ENCODE measurements at places on chromosomes 13 and 19.

DNA sequence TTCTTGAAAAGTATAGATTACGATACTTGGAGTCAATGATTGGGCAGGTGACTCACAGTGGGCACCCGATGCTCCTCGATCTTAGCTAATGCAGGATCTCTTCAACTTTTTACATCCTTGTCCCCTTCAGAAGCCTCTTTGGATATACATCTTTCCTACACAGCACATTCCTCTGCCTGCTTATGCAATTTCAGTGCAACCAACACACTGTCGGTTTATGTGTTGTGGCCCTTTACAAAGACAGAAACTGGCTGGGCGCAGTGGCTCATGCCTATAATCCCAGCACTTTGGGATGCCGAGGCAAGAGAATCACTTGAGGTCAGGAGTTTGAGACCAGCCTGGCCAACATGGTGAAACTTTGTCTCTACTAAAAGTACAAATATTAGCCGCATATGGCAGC is 2.6 kb downstream of the GPR42 start:
- no peak for DNase-seq

GRCh38 chr19:47483200-47483599 is 819 bp downstream of the KPTN start:
- no peak for DNase-seq

DNA sequence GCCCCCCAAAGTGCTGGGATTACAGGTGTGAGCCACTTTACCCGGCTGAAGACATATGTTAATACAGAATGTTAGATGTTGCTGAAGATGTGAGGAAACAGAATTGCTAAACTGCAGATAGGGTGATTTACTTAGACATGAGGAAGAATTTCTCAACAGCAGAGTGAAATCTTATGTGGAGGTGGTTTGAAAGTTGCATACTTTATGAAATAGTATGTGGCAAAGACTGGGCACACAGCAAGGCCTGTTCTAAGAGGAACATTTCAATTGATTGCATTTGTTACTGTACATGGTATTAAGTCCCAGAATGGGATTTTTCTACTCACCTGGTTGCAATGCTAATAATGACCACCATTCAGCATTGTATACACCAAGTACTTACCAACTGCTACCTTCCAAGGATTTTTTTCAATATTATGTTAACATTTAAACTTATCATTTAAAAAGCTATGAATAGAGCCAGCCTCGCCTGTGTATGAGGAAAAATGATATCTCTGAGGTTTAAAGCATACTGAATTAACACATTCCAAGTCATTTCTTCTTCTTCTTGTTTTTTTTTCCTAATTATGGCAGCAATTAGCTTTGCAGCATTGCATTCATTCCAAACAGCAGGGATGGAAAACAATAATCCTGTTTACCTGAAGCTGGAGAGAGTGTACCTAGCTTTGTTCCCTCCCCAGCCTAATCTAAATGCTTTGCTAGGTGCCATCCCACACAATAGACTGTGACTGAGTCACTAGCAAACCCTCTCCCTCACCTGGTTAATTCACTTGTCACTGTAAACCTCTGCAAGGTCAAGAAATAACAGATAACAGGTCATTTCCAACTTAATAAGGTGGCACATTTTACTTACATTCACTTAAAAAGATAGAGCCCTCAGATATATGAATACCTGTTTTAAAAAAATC is 19.4 kb upstream of the KLF5 start:
- no peak for DNase-seq

DNA sequence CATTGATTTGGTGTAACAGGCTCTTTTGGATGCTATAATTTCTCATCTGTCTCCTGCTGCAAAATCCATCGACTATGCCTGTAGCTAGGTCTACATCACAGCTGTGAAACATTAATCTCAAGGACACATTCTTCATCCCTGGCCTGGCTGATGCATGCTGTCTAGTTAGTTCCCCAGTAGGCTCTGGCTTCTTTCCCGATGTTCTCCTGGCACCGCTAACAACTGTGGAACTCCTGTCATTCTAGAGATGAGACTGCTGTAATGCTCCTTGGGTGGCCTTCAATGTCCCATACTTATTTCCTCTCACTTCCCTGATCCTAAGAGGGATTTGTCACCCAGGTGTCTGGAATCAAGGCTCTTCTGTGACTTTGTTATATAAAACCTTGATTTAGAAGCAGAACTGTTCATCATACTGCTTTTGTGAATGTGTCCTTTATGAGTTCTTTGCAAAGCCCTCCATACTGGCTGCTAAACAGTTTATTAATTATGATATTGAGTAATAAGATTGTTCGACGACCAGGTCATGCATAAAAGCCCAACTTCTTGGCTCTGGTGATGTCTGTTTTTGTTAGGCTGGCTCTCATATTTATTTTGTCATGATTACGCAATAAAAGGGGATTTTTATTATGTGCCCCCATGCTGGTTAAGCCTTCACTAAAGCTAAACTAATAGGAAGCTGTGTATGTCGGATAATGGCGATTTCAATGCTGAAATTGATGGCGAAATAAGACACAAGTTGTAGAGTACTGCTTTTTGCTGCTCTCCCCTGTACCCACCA is 227.5 kb downstream of the DCT start:
- no peak for DNase-seq

DNA sequence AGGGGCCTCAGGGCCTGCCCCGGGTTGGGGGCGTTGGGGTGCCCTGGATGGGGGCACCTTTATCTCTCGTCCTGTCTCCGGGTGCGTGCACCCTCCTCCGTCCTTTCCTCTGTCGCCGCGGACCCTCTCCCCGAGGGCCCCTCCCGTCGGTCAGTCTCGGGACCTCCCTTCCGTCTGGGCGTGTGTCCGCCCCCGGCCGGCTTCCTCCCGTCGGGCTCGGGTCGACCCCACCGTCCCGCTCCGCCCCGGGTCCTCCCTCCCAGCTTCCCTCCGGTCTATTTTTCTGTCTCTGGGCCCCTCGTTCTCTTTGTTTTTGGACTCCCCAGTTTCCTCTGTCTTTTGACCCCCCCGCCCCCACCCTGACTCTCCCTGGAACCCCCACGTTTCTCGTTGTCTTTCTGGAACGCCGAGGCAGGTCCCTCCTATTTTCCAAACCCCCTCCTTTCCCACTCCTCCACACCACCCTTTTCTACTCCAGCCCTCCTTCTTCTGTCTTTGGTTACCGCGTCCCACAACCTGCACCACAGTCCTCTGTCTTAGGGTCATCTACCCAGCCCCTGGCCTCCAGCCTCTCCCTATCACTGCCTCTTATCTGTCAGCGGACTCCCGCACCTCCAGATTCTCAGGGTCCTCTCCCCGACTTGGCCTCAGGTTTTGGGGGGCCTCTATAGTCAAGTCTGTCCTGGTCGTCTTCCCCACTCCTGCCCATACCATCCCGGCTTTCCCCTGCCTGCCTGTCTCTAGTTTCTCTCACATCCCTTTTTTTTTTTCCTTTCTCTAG is 757 bp downstream of the EGLN2 start:
- no peak for DNase-seq

DNA sequence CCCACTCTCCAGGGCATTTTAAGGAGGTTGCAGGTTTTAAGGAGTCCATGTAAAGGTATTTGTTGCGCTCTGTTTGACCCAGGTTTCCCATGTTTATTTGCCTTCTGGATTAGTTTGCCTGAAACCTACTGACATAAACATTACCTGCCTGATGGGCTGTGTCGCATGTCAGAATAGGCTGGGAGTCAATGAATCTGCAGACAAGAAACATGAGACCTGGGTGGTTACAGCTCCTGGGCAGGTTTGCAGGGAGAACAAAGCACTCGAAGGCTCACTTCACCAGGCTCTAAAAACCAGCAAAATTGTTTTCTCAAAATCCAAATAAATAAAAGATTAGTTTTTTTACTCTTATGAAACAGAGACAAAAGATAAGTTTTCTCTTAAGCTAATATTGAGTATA is 114.4 kb upstream of the SERTM1 start:
- DNase-seq, result no peak

DNA sequence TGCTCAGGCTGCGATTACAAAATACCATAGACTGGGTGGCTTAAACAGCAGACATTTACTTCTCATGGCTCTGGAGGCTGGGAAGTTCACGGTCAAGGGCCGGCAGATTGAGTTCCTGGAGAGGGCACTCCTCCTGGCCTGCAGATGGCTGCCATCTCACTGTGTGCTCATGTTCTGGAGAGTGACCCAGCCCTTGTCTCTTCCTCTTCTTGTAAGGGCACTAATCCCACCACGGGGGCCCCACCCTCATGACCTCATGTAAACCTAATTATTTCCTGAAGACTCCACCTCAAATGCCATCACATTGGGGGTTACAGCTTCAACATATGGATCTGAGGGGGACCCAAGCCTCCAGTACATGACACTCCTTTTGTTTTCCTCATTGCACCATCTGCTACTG is 56.0 kb upstream of the CLDN10 start:
- no peak for DNase-seq

DNA sequence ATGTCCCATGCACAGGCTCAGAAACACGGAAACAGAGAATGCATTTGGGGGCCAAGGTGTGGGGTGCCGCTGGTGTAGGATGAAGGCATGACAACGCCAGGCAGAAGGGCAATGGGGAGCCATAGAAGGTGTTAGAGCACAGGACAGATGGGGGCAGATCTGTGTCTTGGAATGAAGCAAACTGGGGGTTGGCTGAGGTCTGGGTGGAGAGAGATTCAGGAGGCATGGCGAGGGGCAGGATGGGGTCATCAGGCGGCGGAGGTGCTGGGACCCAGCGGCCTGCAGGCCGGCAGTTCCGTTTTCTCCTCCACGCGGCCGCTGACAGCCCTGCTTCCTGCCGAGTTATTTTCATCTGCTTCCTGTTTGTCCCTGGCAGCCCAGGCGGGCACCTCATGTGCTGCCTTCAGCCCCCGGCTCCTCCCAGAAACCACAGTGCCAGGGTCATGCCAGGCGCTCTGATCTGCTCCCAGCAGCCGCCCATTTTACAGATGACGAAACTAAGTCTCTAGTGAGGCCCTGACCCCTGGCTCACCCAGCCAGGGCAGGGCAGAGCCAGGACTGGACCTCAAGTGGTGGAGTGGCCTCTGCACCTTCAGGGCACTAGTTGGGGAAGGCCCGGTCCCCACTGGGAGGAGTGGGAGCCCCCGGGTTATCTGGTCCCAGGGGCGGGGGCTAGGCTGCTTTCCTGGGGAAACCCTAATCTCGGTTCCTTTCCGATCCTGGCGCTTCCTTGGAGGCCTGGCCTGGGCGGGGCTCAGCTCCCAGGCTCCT is 2.2 kb downstream of the ARHGAP45 start:
- DNase-seq, result no peak

DNA sequence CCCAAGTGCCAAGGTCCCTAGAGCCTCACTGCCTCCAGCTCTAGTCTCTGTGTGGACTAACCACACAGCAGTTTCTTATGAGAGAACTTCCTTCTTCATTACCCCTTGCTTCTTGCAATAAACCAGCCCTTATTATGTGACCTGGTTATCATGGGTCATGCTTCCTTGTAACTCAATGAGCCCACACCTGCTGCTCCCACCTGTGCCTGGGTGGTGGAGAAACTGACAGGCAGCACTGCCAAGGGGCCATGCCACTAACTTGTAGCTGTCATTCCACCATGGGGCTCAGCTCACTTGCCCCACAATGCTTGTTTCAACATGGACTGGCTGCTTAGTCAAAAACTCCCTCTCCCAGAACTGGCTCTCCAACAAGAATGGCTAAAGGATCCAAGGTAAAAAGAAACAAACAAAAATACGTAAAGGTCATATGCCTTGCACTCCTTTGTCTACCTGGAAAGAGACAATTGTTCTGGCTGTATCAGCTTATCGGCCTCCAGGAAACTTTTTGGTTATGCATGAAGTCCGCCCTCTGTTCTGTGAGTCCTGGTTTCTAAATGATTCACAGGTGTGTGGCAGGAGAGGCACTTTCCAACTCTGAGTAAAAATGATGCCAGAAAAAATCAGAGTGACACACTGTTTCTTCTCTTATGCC is 446.4 kb downstream of the COG6 start:
- DNase-seq, result no peak

GRCh38 chr13:36919171-36919832 is 736 bp downstream of the SMAD9 start:
- no peak for DNase-seq

Data from GM12891 (cell line).